Fibroblast of villous mesenchyme (primary cell): ENCODE measurements at places on chromosomes 6 and 20. TPM values are rescaled to one million over a fixed set of nuclear protein-coding genes. Genes with fewer than 3 reads are reported as not detected.
A peak's percentile ranks its signal among the peaks of the same experiment; 100 is the strongest.

DNA sequence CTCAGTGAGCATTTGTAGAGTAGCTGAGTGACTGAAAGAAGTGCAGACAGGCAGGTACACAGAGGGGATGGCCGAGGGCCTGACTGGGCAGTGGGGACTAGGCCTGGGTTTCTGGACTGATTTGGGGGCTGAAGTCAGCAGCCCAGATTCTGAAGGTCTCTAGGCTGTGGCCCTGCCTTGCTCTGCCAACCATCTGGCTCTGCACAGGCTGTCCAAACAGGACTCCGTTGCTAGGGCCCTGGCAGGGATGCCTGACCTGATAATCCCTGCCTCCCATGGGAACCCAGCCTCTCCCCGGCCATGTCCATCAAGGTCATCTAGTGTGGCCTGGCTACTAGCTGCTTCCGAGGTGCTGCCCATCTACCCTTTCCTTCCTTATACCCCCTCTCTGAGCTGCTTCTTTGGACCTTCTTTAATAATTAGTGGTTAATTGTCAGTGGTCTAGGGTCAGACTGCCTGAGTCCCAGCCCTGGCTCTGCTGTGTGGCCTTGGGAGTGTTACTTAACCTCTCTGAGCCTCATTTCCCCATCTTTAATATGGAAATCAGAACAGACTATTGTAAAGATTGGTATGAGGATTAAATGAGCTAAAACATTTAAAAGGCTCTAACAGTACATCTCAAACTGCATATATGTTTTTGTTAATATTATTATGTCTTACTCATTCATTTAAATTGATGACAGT is 137.9 kb downstream of the VEGFA start:
- no peak for DNase-seq

GRCh38 chr20:32325706-32326503 is 32.2 kb upstream of the ASXL1 start:
- DNase-seq = peak; percentile 82

- DNase-seq = no peak
Measured at GRCh38 chr20:54237116-54237943, 29.4 kb downstream of the PFDN4 start.

GRCh38 chr20:10800288-10800687 is 126.5 kb upstream of the JAG1 start:
- DNase-seq = peak; percentile 16

DNA sequence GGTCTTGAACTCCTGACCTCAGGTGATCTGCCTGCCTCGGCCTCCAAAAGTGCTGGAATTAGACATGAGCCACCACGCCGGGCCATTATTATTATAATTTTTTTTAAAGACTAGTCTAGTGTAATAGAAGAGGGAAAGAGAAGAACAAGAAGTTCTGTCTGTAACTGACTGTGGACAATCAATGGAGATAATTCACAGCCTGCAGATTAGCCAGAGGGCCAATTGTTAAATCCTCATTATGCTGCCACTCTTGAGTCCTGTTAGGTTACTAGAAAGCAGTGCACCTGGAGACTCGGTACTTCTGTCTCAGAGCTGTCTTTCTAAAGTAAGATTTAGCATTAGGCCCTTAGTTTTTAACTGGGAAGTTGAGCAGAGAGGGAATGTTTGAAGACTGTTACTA is 37.5 kb downstream of the CARMIL1 start:
- DNase-seq = no peak

DACT2 gene
- not detected in 2 replicates for total RNA-seq

GRCh38 chr6:14468647-14469321 is 351.2 kb downstream of the CD83 start:
- DNase-seq = no peak
